Activated CD4-positive, alpha-beta T cell treated with anti-CD3 and anti-CD28 coated beads, Interleukin-2, amount 50 U/mL, for 48 hours (primary cell): ENCODE measurements at places on chromosomes 6 and 20.

DNA sequence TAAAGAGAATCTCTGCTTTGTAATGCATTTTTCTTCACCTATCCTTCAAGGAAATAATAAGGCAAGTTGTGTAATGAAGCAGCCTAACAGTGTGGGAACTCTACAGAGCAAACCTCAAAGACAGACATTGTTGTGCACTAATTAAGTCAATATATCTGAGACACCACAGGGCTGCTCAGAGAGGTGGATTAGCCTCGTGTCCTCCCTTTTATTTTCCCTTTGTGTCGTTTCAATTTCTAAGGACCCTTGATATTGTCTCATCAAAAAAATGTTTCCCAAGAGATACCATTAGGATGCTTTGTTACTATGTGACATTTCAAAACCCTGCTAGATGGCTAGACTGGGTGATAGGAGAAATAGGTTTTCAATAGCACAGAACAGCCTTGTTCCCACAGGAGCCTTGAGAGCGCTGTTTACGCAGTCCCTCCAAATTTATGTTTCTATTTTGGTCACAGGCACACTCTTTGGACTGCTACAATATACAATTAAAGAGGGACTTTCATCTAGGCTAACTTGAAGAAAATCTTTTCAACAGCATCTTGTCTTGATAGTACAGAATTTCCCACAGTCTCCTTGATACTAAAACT is 23.1 kb downstream of the UBE3D start:
- no peak for DNase-seq

DNA sequence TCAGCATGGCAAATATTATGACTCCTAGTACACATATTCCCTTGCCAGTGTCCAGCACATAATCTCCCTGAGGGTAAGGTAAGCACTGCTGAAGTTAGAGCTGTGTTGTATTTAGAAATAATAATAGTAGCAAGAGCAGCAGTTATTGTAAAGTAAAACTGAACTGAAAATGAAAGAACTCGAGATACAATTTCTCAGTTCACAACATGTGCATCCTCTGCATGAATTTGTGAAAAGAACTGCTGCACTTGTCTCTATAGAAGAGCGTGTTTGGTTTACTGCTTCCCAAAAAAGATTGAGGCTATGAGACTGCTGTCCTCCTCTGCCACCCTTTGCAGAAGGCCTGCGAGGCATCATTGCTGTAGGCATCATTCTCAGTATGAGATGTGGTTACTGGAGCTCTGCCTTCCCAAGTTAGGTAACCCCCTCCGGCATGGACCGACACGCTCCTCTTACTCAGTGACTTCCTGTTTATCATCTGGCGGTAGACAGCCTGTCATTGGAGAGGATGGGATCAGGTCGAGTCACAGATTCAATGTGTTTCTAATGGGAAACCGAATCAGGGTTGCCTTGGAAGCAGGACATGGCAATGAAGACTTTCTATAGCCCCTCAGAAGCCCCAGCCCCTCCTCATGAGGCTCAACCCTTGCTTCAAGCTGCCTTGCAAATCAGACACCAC is 48.1 kb downstream of the SLC24A3 start:
- DNase-seq, result no peak

DNA sequence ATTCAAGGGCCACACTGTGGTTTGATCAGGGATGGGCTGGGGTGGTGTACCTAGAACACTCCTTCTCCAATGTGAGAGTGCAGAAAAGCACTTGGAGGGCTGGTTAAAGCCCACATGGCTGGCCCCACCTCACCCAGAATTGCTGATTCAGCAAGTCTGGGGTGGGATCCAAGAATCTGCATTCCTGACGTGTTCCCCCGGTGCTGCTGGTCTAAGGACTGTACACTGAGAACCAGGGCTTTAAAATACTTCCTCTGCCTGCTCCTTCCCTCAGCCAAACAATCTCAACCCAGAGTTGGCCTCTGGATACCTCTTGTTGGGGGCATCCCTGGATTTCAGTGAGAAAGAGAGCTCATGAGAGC is 13.4 kb upstream of the OCSTAMP start:
- no peak for DNase-seq

DNA sequence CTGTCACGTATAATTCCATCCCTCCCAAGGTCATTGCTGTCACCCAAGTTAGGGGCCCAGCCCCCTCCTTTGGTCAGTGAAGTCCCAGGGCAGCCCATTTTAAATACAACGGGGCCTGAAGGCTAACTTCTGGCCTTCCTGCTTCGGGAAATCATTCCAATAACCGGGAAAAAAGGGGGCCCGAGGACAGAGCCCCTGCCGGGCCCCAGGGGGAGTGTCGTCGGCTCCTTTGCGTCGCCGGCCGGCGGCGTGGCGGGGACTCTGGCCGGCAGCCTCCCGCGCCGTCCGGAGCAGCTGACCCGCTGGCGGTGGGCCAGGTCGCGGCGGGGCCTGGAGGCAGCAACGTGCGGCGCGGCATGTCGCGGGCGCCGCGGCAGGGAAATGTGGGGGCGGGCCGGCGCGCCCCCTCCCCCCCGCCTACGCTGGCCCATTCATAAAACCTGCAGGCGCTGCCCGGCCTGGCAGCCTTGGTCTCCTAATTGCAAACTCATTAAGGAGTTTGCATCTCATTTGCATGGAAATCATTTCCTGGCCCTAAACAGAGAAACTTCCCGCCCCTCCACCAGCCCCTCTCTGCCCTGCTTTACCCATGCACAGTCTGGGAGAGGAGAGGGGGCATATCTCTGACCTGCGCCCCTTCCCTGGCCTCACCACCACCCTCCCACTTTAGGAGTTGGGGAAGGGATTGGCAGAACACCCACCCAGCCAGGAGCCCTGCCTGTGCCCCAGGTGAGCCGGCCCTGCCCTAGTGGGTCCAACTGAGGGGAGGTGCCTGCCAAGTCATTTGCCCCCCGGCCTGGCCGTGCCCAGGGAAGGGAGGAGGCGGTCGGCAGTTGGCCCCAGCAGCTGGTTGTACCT is 50.7 kb downstream of the MRPL14 start:
- no peak for DNase-seq

- no peak for DNase-seq
Observed at GRCh38 chr6:161117942-161118341, 126.4 kb downstream of the MAP3K4 start.
